ENCODE measurements at places on chromosomes 7 and 10. TPM values are rescaled to one million over a fixed set of nuclear protein-coding genes. Genes with fewer than 3 reads are reported as not detected.

The NAT16 gene
- not detected for total RNA-seq

The CHCHD2 gene
- 241 TPM for total RNA-seq

The OR2A1 gene
- 0.24 TPM for total RNA-seq

The ARHGEF35 gene
- total RNA-seq, result 6.5 TPM

The RAB11FIP2 gene
- 47.8 TPM for total RNA-seq

The HOXA7 gene
- total RNA-seq, result 0.48 TPM

The CNPY1 gene
- not detected for total RNA-seq

The DUSP5 gene
- total RNA-seq, result 10.6 TPM

The PTPRZ1 gene
- total RNA-seq, result 0.74 TPM

The STAG3 gene
- total RNA-seq, result 2.3 TPM

The VSTM4 gene
- 45.0 TPM for total RNA-seq

The IL2RA gene
- total RNA-seq, result 1.3 TPM

The GBX1 gene
- not detected for total RNA-seq

The KNDC1 gene
- 16.6 TPM for total RNA-seq

DNA sequence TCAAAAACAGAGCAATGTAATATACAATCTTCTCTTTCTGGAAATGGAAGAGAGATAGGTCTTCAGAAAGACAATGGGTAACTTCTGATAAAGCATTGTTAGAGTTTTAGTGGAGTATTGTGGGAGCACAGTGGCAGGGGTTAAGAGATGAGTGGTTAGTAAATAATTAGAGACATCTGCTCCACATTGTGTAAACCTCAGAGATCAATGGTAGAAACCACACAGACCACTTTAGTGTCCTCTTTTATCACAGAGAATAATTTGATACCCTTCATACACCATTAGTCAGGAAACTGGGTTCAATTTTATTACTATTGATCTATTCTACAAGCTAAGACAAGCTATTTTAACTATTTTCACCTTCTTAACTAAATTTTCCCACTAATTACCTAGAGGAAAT lies 35.9 kb upstream of the MAGI2 start:
- no peak for DNase-seq

DNA sequence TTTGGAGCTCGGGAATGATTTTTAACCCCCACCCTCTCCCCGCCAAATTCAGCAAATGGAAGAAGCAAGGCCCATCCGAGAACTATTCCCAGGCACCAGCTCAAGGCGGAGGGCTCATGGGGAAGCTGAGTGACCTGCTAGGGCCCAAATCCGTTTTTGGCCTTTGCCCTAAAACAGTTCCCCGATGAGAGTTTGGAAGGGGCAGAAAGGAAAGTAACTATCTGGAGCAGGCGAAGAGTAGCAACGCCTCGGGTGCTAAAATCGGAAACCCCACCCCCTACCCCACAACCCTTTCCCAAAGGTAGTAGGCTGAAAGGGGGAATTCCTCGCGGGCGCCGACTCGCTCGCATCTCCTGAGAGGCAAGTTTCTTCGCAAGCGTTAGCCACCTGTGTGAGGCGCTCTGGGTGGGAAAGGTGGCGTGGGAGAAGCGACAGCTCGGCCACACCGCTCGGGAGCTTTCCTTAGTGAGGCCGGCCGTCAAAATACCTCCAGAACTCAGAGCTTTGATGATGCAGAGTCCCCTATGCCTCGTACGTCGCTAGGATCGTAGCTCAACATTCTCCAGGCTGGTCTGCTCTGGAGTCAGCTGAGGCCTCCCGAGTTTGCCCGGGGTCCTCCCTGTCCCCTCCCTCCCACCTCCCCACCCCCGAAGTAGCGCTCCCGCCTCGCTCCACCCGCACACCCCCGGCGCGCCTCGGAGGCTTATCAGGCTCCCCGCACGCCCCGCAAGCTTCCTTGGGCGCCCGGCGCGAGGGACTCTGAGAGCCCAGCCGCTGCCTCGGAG lies 642 bp upstream of the PRKG1 start:
- DNase-seq, result peak; percentile 53

DNA sequence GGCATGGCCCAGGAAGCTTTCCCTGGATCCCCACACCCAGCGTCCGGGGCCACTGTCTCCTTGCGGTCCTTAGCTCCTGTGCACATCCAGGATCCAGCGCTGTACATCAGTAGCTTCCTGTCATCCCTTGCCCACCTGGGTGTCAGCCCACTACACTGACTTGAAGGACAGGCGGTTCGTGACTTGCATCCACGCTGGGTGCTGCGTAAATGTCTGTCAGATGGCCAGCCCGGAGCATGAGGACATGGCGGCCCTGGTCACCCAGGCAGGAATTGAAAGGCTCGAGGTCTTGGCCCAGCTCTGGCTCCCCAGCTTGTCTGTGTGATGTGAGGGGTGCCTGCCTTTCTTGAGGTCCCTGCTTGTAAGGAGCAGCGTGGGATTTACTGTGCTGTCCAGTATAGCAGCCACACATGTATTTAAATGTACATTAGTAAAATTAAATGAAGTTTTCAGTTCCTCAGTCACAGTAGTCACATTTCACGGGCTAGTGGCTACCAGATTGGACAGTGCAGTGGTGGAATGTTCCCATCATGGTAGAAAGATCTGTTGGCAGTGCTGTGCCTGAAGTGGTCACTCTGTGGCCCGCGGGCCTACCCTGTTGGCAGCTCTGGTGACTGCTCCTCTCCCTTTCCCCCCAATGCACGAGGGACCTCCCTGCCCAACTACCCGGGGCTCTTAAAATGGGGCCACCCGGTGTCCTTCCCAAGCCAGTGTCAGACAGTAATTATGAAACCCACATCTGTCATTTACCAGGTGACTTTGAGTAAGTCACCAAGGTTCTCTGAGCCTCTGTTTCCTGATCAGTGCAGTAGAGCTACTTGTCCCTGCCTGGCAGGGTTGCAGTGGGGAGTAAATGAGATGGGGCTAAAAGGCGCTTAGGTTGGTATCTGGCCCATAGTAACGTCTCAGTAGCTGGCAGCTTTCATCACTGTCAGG lies 97.8 kb upstream of the PPIF start:
- no peak for DNase-seq

GRCh38 chr10:77413231-77413630 lies 224.4 kb downstream of the KCNMA1 start:
- no peak for DNase-seq

DNA sequence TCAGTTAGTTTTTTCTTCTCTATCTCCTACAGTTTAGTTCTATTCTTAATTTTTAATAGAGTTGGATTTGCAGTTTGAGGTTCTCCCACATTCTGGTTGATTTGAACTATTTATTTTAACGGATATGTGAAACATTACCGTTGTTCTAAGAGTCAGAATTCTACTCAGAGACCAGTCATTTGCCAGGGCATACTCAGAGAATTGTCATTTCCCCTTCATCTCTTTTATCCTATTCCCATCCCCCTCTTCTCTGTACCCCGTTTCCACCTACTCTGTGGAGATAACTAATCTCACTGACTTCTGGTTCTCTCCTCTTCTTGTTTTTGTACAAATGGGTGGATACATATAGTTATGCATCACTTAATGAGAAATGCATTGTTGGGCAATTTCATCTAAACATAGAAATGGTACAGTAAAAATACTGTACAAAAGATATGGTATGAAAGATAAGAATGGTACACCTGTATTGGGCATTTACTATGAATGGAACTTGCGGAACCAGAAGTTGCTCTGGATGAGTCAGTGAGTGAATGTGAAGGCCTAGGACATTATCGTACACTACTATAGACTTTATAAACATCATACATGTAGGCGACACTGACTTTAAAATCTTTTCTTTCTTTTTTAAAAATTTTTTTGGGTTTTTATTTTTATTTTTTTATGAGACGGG lies 53.1 kb downstream of the INPP5F start:
- no peak for DNase-seq

- DNase-seq, result no peak
Observed at GRCh38 chr10:111516144-111516543, 439.3 kb downstream of the ADRA2A start.

DNA sequence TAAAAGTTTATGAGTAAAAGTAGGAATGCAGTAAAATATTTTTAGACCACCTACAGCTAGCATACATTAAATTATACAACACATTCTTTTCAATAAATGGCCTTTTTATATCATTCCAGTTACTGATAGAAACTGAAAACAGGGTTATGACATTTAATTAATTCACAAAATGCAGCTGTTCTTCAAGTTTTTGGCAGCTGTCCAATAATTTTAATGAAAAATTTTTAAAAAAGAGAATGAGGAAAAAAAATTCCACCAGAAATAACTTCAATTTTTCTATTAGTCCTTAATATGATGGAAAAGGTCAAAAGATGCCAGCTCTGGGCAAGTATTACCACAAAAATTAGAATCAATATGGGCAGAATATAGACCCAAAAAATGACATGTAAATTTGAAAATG lies 11.9 kb upstream of the LRRC72 start:
- no peak for DNase-seq

DNA sequence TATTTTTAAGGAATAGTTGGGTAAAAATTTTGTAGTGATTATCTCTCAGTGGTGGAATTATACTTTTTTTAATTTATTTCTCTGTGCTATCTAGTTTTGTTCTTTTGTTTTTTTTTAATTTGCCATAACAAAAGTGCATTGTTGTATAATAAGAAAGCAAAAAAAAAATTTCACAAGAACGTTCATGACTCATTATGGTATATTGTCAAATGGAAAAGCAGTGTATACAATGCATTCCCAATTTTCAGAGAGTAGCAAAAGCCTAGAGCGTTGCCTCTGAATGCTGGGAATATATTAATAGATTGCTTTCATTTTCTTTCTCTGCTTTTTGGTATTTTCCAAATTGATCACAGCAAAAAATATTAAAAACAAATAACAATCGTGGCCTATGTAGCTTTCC lies 46.3 kb upstream of the GPAM start:
- no peak for DNase-seq

DNA sequence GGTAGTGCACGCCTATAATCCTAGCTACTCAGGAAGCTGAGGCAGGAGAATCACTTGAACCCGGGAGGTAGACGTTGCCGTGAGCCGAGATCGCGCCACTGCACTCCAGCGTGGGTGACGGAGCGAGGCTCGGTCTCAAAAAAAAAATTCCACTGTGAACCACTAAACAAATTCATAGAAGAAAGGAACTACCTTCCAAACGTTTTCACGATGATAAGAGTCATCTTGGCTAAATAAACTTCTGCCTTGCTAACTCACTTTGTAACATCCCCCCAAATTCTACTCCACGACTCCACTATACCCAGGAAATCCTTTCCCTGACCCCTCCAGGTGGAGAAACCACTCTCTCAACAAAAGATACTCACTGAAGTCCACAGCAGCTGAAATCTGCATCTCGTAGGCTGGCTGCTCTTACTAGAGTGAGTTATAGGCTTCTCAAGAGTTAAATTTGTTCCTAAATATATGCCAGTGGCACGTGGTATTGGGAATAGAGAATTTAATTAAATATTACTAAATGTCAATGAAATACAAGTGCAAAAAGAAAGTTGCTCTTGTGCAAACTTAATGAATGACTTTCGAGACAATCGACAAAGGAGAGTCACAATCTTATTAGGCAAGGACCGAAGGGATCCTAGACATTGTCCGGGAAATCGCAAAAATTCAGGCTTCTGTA lies 1.6 kb upstream of the GTF2I start:
- no peak for DNase-seq

- DNase-seq, result no peak
Observed at GRCh38 chr7:70215491-70215890, 617.2 kb downstream of the AUTS2 start.

- DNase-seq, result no peak
Observed at GRCh38 chr10:110864662-110865140, 7.0 kb upstream of the PDCD4 start.

DNA sequence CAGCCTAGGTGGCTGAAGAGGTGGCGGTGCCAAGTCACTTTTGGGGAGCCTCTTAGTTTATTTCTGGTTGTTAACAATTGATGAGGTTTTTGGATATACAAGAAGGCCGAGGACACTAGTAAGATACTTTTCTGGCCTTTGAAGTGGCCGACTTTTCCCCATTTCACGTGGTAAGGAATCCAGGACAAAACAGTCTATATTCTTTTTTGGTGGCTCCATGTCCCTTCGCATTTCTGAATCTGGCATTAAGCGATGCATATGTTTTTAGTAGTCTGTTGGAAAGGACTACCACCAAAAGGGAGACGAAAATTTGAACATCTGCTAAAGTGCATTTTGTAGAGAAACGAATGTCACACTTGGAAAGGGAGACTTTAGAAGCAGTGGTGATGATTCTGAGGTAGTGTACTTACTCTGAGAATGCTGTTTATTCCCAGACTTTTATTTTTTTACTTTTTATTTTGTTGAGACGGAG lies 1.5 kb downstream of the MLLT10 start:
- no peak for DNase-seq

DNA sequence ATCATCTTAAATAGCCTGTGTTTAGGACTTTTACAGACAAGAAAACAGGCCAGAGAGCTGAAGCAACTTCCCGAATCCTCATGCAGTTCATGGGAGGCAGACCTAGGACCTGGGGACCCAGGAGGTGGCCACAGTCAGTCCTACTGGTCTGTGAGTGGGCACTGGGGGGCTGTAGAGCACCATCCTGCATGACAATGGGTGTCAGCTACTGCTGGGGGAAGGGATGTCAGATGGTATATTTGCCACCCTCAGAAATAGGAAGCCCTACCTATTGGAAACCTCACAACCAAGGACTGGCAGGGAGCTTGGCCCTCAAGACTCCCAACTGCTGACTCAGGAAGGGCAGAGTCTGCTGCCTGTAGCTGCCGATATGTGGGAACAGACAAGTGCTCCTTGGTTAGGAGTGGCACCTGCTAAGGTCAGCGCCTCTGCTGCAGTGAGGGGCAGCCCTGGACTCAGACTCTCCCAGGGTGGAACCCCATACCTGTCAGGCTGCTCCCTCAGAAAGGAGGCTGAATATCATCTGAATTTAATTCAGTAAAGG lies 29.7 kb downstream of the OGDH start:
- DNase-seq, result no peak

GRCh38 chr10:21726601-21727225 lies 192.7 kb downstream of the MLLT10 start:
- no peak for DNase-seq

DNA sequence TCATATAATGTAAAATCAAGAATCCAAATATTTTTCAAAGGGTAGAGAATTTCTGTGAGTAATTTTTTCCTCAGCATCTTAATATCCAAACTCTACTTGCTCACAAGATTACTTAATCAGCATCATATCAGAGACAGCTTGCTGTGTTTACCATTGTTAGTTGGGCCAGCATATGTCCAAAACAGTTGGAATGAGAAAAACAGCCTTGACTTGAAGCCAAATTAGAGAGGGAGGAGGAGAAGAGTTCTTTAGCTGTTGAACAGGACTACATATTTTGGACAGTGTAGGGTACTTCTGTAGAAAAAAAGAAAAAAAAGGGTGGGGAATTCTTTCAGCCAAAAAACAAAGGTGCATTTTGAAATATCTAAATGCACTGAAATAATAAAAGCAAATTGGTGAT lies 69.8 kb downstream of the HDAC9 start:
- DNase-seq, result no peak

- no peak for DNase-seq
Observed at GRCh38 chr7:34070511-34071323, 165.4 kb downstream of the BMPER start.
